ENCODE measurements at places on chromosomes 6 and 20.
A peak's percentile ranks its signal among the peaks of the same experiment; 100 is the strongest.

DNA sequence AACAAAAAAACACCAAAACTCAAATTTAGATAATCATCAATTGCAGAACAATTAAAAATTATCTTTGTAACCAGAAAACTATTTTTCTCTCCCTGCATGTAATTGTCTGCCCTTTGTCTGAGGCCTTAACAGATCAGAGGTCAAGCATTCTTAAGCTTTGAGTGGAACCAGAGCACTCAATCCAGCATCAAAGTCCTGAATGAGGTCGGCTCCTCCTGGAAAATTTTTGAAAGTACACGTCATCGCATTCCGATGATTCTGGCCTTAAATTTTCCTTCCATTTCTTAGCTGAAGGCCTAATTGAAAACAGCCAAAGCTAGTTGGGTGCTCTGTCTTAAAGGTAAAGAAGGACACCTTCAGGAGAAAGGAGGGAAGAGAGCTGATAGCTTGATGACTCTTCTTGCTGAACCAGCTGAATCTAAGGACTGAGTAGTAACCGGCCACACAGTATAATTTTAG, 510.2 kb upstream of the SULF2 start:
- no peak for DNase-seq

- DNase-seq, result no peak
Observed at GRCh38 chr20:57619051-57619831, 985 bp downstream of the ZBP1 start.

- no peak for DNase-seq
Observed at GRCh38 chr6:151087861-151088598, 151.7 kb upstream of the AKAP12 start.

DNA sequence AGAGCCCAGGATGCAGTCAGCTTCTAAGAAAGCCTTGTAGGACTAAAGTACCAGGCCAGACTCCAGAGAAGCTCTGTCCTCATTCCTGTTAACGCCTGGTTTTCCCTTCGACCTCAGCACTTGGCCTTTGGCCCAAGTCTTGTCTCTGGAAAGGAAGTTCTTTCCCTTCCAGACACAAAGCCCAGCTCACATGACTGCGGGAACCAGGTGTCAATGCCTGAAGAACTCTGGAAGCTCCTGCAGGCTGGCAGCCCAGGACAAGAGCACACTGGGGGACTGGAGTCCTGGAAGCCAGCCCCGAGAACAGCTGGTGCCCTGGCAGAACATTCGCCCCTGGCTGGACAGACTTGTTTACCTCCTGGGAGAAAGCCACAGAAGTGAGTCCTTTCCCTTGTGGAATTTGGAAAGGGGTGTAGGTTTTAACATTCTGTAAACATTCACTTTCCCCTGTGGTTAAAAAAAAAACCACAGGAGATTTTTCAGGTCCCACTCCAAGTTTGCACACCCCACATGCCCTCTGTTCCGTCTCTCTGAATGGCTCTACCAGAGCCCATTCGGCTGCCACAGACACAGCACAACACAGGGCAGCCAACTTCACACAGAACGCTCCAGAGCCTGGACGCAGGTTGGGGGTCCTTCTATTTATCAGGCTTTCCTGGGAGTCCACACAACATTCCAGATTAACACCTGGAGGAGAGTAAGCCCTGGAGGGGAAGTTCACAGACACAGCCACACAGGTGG, 18.1 kb downstream of the ACSS1 start:
- DNase-seq, result peak; percentile 34

- no peak for DNase-seq
Observed at GRCh38 chr20:62133864-62134263, 9.3 kb downstream of the PSMA7 start.

- no peak for DNase-seq
Observed at GRCh38 chr20:63699466-63700198, 3.2 kb downstream of the TNFRSF6B start.

DNA sequence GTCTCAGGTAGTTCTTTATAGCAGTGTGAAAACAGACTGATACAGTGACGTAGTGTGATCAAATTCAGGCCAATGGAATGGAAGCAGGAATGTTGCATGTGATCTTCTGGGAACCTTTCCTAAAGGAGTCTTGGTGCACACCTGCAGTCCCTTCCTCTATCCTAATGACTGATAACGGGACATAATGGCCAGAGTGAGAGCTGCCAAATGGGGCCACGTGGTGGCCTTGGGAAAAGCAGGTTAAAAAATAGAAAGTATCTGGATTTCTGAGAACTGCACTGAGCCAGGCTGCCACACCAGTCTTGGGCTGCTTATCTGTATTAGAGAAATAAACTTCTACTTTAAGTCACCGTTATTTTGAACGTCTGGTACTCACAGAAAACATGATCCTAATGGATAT, 51.9 kb downstream of the MEP1A start:
- no peak for DNase-seq

- no peak for DNase-seq
Observed at GRCh38 chr6:134288538-134289203, 29.2 kb downstream of the SGK1 start.

GRCh38 chr6:4363656-4364055, 228.3 kb upstream of the ECI2 start:
- no peak for DNase-seq

- DNase-seq, result no peak
Observed at GRCh38 chr6:167079853-167080297, 43.0 kb upstream of the CCR6 start.

- no peak for DNase-seq
Observed at GRCh38 chr6:166307082-166308032, 835 bp downstream of the PRR18 start.

GRCh38 chr20:2382833-2383232, 2.1 kb downstream of the TGM6 start:
- DNase-seq, result no peak

DNA sequence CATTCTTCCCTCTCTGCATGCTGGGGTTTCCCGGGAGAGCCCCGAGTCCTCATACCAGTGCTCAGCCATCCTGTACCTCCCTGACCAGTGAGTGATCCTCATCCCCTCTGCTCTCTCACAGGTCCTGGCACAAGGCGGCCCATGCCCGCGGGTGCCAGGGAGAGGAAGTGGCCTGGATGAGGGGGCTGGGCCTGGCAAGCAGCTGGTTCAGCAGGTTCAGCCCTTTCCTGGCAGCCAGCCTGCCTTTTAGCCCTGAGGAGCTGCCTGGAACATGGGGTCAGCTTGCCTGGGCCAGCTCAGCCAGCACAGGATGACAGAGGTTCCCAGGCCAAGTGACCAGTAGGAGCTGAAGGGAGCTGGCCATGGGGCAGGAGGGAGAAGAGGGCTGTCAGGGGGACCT, 10.9 kb downstream of the MOCS1 start:
- DNase-seq, result no peak

GRCh38 chr20:32709632-32710121, 33.6 kb downstream of the COMMD7 start:
- no peak for DNase-seq

DNA sequence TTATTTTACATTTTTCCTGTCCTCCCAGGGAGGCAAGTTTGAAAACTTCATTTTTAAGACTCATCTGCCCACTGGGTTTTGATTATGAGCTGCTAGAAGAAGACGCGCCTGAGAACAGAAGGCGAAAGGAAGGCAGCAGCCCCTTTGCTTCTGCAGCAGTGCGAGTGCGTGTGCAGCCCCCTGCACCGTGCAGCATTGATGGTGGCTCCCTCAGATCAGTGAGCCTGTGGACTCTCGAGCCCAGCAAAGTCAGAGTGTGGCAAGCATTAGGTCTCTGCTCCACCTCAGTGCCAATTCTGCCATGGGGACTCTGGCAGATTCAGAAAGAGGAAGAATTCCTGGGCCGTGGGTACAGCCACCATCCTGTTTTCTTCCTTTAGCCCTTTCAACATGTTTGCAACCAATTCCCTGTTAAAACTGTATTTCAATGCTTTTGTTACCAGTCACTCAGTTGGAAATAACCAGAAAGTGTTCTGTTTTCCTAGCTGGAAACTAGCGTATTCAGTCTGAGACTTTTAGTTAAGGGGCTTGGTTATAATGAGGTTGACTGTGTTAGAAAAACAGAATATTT, 134.8 kb upstream of the OGFRL1 start:
- DNase-seq, result no peak

- DNase-seq, result no peak
Observed at GRCh38 chr6:108293527-108294296, 1.1 kb upstream of the AFG1L start.

- no peak for DNase-seq
Observed at GRCh38 chr20:38673261-38673660, 51.0 kb upstream of the SLC32A1 start.

DNA sequence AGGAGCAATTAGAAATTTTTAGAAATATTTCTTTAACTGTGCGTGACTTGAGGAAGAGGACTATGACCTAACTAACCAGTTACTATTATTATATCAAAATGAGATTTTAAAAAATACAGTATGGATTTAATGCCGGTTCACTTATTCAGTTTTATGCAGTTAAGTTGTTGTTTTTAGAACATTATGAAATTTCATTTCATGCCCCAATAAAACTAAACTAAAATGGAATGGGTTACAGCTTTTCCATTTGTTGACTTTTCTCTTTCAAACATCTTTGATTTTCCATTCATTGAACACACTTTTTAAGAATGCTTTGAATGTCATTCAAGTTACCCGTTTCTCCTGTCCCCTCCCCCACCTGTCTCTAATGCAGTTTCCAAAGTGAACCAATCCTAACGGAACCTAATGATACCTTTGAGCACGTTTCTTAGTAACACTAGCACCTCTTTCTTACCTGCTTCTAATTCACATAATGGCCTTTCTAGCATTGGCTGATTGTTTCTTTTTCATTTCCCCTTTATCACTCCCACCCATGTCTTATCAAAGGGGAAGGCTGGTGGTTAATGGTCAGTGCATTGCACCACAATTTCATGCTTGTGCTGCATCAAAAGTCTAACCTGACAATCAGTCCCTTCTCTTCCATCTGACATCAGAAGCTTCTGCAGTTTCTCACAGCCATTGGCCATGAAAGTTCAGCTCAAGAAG, 262.2 kb upstream of the TAB2 start:
- no peak for DNase-seq

GRCh38 chr6:21604081-21604480, 10.5 kb downstream of the SOX4 start:
- DNase-seq, result no peak

- DNase-seq, result no peak
Observed at GRCh38 chr6:142605922-142606485, 304.2 kb downstream of the ADGRG6 start.

- DNase-seq, result no peak
Observed at GRCh38 chr6:170091639-170092579, 199.0 kb downstream of the DLL1 start.

DNA sequence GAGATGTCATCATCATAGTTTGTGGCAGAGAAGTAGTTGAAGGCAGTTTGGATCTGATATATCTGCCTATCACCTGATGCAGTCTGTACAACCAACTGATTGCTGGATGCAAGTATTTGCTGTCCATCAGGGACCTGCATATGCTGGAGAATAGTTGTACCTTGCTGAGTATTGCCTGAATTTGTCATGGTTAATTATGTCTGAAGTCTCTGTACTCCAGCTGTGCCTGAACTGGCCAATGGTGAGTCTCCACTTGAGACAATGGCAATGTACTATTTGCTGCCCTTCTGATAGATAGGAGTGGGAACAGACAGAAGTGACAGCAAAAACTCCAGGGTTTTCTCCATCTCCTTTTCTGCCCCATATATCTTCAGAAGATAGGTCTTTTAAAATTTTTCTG, 531.5 kb downstream of the EPHA7 start:
- DNase-seq, result no peak

- peak; percentile 52 for DNase-seq
Observed at GRCh38 chr6:87729965-87730719, 28.1 kb upstream of the AKIRIN2 start.

GRCh38 chr6:11722805-11723631, 55.6 kb downstream of the ADTRP start:
- DNase-seq, result no peak

- DNase-seq, result peak; percentile 98
Observed at GRCh38 chr6:158769234-158769770, 49.9 kb downstream of the EZR start.

DNA sequence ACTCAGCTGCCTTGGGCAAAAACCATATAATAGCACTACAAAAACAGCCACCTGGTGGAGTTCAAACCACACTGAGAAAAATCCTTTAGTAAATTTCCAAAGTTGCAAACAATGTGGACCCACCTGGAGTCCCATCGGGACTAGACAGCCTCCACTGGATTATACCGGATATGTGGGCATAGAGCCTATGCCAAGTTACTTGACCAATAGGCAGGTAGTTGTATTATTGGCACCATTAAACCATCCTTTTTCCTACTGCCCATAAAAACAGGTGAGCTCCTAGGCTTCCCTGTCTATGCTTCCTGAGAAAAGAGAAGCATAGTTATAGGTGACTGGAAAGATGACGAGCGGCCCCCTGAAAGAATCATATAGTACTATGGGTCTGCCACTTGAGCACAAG, 51.7 kb upstream of the ADGRF4 start:
- DNase-seq, result no peak

GRCh38 chr20:23013429-23013828, 21.7 kb upstream of the SSTR4 start:
- DNase-seq, result no peak

DNA sequence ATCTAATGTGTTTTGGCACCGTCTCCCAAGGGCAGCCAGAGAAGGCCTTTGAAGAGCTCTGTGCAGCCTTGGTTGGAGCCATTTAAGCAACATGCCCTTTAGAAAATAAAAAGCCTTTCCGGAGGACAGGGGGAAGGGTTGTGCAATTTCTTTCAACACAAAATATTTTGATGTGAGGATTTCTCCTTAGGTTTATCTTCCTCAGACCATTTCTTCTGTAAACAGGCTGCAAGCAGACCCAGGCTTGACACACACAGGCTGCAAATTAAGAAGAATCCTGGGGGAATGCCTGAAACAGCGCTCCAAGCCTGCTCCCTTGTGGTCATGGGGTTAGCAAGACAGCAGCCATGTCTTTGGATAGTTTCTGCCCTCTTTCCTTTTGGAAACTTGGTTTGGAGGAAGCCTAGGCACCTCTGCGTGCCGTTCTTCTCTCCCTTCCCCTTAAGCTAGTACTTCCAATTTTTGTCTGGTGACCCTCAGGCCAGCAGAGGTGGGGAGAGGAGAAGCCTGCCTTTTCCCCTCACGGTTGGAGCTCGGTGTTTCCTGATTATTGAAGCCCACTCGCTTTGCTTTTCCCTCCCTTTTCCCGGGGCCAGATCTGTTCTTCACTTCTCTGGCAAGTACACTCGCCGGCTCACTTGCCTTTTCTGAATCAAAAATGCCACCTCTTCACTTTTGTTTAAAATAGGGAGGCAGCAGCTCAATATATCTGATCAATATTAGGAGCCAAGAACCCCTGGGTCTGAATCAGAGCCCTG, 39.6 kb upstream of the NOX3 start:
- no peak for DNase-seq

- DNase-seq, result no peak
Observed at GRCh38 chr20:23161244-23161891, 75.2 kb upstream of the CD93 start.

- DNase-seq, result peak; percentile 32
Observed at GRCh38 chr6:43575105-43575771, 600 bp downstream of the XPO5 start.

- DNase-seq, result peak; percentile 52
Observed at GRCh38 chr6:29748391-29749307, 25.4 kb downstream of the HLA-F start.

- DNase-seq, result peak; percentile 53
Observed at GRCh38 chr6:56851541-56852259, 103.2 kb upstream of the BEND6 start.

GRCh38 chr20:44415833-44416715, 59.6 kb upstream of the TTPAL start:
- no peak for DNase-seq

- no peak for DNase-seq
Observed at GRCh38 chr6:39221779-39222641, 7.3 kb downstream of the KCNK5 start.

Data from NCI-H1105 treated with DMSO at 0.1 percent for 48 hours (cell line).